ENCODE measurements at places on chromosomes 7 and 10.

GRCh38 chr10:32377458-32378259 is 30.7 kb upstream of the EPC1 start:
- DNase-seq = no peak

DNA sequence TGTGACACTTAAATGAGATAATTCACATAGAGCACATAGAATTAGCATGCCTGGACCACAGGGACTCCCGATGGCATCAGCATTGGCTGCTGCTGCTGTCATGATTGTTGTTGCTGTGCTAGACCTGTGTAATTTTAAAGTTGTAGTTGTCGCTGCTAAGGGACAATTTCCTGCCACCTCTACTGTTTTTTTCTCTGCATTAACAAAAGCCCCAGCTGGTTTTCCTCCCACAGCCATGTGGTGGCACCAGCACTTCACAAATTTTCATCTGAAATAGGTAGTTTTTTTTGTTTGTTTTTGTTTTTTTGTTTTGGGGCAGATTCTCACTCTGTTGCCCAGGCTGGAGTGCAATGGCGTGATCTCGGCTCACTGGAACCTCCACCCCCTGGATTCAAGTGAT is 25.4 kb upstream of the PRXL2A start:
- peak; percentile 14 for DNase-seq

DNA sequence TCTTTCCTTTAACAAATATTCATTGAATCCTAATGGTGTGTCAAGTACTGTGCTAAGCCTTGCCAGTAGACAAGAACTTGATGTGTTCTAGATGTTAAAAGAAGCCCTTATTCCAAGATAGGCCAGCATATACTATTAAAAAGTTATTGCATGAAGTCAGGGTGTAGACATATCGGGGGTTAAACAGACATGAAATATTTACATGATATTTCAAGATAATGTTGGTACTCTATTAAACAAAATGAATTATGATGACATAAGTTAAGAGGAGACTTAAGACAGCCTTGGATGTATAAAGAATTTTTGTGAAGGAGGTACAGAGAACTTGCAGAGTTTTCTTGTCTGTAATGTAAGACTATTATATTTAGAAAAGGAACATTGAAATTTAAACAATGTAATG is 44.8 kb downstream of the HDAC9 start:
- no peak for DNase-seq

GRCh38 chr7:149075286-149075685 is 15.2 kb downstream of the ZNF786 start:
- no peak for DNase-seq

GRCh38 chr10:75043256-75044131 is 68.0 kb upstream of the SAMD8 start:
- DNase-seq = no peak

DNA sequence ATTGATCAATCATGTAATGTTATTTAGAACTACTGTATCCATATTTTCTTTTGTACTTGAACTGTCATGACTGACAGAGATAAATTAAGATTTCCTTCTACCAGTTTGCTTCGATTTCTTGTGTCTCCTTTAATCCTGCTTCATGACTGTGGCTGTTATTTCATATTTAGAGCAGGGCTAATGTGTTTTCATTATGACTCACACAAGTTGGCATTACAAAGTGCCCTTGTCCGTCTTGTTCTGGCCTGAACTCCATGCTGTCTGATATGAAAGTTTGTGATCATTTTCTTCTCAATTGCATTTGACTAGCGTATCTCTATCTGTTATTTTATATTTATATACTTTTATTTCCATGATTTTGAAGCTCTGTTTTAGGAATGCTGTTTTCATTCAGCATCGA is 344.1 kb upstream of the PRKCQ start:
- DNase-seq = peak; percentile 12

GRCh38 chr10:75145590-75145989 is 34.1 kb downstream of the SAMD8 start:
- no peak for DNase-seq
